Muscle of back (tissue), 13 donors: ENCODE measurements at places on chromosomes 12 and 14. TPM values are rescaled to one million over a fixed set of nuclear protein-coding genes. Genes with fewer than 3 reads are reported as not detected.
A peak's percentile ranks its signal among the peaks of the same experiment; 100 is the strongest.

The TSHR gene
- polyA plus RNA-seq: 0.23 TPM

The GMFB gene
- 64.6 TPM for polyA plus RNA-seq

DNA sequence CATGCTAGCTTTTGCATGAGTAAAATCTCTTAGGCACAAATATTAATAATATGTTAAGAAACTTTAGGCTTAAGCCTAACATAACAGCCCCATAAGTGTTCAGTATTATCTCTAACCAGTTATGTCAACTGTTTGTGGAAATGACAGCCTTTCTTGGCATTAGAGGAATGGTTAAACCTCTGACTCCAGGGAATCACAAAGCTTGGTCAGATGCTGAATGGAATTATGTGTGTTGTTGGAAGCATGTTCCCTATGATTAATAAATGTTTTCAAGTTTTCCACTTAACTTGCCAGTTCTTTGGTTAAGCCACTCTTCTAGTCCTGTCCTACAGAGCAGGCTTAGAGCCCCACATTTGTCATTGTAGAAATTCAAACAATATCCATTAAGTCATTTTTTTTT is 17.0 kb downstream of the PSEN1 start:
- DNase-seq: peak; percentile 49

DNA sequence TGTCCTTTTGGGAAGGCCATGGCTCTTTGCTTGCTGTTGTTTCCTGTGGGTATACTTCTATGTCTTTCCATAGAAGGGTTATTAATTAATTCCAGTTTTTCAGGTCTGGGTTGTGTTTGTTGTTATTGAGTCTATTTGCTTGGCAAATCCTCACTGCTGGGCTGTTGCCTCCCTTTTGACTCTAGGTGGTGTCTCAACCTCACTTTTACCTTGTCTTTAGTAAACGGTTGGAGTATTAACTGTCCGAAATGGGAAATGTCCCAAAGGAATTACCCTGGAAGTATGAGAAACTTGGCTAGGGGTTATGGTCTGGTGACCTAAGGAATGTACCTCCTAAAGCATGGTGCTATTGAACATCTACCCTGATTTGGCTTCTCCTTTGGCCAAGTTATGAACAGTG is 16.7 kb downstream of the PRH1 start:
- no peak for DNase-seq

The PAN2 gene
- 39.0 TPM for polyA plus RNA-seq

DNA sequence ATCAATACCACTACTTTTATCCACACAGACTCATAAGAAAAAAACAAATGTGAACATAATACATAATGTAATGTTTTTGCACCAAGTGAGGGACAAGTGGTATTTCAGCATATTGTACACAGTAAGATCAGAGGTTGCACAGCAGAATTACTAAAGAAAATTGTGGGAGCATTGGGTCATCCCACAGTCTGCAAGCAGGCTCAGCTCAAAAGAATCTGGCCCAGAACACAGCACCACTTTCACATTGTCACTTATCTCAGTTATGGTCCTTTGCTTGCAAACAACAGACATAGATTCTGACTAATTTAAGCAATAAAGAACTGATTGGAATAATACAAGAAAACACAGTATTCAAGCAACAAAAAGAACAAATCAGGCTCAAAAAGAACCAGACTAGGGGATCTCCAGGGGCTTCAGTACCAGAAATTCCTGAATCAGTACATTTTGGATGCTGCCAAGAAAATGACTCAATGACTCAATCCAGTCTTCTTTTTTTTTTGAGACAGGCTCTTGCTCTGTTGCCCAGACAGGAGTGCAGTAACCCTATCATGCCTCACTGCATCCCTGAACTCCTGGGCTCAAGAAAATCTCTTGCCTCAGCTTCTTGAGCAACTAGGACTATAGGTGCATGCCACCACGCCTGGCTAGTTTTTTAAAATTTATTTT is 42.9 kb upstream of the EEA1 start:
- peak; percentile 51 for DNase-seq
